HS-27A (cell line): ENCODE measurements at places on chromosomes 4 and X.

GRCh38 chr4:79317711-79318110, 8.2 kb downstream of the NAA11 start:
- no peak for DNase-seq

GRCh38 chrX:37752936-37753335, 26.9 kb upstream of the CYBB start:
- DNase-seq: no peak

GRCh38 chr4:183885205-183885720, 19.8 kb upstream of the STOX2 start:
- no peak for DNase-seq

DNA sequence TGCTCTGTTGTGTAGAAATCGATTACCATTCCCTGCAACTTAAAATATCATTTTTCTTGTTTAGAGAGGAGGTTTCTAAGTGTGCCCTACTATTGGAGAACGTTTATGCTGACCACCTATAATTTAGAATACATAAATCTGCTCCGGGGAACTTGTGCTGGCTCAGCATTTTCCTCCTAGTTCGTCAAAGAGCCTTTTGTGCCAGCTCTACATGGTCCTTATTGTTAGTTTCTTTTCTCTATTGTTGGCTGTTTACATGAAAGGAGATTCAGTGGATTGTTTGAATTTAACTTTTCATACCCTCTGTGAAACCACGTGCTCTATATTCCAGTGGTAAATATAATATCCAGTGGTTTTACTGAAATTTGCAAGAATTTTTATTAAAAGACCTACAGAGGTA, 53.4 kb upstream of the ATP8A1 start:
- no peak for DNase-seq

GRCh38 chr4:122930862-122931261, 8.5 kb upstream of the NUDT6 start:
- DNase-seq: no peak
